ENCODE measurements at places on chromosomes 2 and 18.

GRCh38 chr2:217477583-217477982 is 525.2 kb downstream of the TNS1 start:
- DNase-seq: no peak

GRCh38 chr2:134402410-134402809 is 148.5 kb downstream of the MGAT5 start:
- no peak for DNase-seq

GRCh38 chr2:21123473-21124393 is at the start of gene TDRD15:
Gene TDRD15 (plus strand): TSS chr2:21123968. CDS start chr2:21137468, 13,500 bp downstream.
- no peak for DNase-seq

DNA sequence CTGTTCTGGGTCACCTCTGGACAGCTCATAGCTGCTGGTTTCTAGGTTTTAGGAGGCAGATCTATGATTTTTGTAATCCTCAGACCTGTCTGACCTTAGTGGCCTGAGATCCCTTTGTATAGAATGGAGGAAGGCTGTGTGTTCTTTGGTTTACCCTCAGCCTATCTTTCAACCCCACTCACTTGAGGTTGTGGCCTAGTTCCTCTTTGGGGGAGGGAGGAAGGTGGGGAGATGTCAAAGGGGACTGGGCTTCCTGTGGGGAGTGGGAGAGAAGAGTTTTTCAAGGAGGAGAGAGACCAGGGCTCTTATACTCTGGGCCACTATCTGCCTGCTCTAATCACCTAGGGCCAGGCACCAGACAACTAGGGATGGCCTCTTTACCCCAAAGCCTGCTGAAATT is 28.5 kb downstream of the SEMA4F start:
- no peak for DNase-seq

- no peak for DNase-seq
These were observed 111.8 kb upstream of the STON1 start for GRCh38 chr2:48417856-48418838.

GRCh38 chr18:75131381-75132000 is 77.4 kb downstream of the PTGR3 start:
- DNase-seq: no peak

DNA sequence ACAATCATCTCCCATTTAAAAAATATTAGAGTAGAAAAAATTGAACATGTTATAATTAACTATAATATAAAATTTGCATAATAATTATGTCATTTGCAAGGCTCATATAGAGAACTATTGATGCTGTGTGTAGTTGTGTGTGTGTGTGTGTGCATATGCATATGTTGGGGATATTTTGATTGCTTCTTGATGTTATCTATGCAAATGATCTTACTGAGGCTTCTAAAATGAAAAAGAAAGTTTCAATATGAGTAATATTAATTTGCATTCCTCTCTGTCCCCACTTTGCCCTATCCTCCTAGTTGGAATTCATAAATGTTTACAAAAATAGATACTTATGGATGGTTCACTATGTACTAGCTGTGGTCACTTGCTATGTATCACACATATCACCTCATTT is 523.3 kb downstream of the TRIB2 start:
- DNase-seq: no peak
